Fibroblast of upper back skin (primary cell): ENCODE measurements at places on chromosomes 5 and 9.

- DNase-seq, result no peak
Measured at GRCh38 chr5:16315501-16315900, 135.9 kb upstream of the MARCHF11 start.

DNA sequence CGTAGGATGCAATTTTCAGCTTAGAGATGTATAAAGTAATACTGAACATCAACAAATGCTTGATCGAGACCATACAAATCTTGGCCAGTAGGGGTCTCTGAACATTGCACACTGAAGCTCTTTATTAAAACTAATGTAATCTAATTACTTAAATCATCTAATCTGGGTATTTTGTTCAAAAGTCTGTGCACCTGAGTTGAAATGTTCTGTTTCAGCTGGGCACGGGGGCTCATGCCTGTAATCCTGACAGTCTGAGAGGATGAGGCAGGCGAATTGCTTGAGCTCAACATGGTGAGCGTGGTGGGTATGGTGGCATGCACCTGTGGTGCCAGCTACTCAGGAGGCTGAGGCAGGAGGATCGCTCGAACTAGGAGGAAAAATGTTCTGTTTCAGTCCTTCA is 41.0 kb downstream of the ESM1 start:
- DNase-seq, result peak; percentile 35

DNA sequence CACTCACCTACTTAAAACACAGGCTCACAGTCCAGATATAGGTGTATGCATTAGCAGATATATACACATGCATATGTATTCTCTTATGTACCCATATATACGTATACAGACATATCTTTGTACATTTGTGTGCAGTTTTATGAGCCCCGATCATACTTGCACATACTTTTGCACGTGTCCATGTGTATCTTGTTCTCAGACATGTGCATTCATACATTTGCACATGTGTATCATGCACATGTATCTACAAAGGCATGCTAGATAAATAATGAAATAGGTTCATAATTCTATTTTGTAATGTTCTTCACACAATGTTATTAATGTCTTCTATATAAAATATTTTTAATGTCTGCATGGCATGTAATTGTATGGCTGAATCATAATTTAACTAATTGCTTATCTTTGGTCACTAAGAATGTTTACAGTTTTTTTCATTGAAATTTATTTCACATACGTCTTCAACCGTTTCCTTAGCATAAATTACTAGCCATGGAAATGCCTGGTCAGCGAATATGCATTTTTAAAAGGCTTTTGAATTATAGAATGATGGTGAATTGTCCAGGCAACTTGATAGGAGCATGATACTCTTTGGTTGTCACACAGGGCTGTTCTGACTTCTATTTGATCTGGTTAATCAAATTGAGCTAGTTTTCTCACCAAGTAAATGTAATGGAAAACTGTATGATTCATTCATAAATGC is 2.6 kb downstream of the NDFIP1 start:
- DNase-seq, result no peak

- peak; percentile 52 for DNase-seq
Measured at GRCh38 chr5:75656311-75657003, 45.2 kb downstream of the ANKDD1B start.

DNA sequence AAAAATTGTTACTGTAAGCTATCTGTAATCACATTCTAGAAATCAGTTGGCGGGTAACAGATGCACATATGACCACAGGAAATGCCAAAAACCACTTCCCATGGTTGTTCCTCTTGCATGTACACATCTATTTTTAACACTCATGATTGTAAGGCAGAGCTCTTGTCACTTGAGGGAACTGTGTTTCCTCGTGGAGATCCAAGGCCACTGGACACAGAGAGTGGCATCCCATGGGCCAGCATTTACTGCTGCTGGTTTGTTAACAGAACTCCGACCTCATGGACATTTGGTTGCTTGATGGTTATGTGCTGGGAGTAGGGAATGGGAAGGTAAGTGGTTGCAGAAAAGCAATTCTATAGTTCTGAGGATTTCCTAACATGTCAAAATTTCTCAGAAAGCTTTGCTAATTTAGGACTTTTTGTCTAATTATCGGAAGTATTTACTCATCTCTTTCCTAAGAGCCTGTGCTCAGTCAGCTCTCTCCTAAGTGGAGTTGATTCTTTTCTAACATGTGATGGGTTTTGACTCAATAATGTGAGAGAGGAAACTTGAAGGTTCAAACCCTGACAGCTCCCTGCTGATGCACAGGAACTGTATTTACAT is 202.0 kb upstream of the NR3C1 start:
- peak; percentile 44 for DNase-seq

GRCh38 chr5:149500922-149501582 is 50.2 kb downstream of the CSNK1A1 start:
- peak; percentile 85 for DNase-seq

GRCh38 chr9:131867611-131868192 is 127.8 kb upstream of the RAPGEF1 start:
- DNase-seq, result no peak
